CD4-positive, alpha-beta T cell treated with Interferon gamma for 1 hour (primary cell): ENCODE measurements at places on chromosomes 6 and 20.

DNA sequence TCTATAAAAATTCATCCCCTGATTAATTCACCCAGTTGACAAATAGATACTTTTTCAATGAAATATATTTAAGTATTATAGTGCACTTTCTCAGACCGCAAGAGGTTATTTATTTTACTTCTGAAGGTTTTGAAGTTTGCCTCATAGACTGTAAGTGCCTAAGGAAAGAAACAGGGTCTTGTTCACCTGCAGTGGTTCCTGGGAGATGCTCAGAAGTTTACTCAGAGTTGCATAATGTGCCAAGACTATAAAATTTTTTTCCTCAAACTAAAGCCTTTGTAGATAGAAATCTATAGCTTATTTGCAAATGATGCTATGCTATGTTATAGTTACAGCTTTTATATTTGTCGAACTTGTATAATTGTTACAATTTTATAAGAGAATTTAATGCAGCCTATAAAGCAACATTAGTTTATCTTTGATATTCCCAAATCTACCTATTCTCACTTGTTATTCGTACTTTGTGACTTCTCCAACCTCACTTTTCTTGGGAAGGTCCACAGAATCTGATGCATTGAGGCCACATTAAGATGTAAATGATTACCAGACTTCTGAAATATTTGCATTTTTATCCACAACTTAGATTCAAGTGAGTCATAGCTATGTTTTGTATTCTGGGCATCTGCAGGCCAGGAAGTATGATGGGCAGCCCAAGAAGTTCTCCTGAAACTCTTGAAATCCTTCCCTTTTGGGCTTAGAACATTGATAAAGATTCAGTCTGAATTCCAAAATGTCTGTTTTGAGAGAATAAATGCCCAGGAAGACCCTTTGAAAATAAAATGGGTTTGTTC, 35.7 kb downstream of the KCNQ5 start:
- DNase-seq: no peak

- no peak for DNase-seq
Measured at GRCh38 chr6:158259136-158259535, 53.1 kb upstream of the TULP4 start.

DNA sequence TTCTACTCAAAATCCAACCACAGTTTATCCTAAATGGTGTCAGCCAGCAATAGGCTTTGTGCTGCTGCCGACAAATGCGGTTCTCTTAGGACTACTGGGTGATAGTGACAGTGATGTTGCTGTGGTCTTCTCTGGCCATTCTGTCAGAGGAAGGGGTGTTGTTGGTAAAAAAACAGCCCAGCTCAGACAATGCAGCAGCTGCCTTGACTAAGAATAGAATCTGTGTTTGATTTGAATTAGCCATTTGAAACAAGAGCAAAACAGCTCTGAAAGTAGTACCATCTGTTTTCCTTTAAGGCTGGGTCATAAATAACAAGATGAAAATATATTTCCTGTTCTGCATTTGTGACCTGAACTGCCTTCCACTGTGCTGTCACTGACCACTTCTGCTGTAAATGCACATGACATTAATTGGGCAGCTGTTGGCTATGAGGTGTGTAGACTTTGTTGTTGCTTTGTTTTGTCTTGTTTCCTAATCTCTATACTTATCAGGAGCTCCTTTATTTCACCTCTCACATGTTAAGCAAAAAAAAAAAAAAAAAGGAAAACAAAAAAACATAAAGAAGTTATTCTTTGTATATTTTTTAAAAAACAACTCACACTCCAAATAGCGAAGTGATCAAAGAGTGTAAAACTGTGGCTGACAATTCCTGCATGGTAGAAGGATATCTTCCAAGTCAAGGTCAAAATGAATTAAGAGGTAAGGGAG, 497.8 kb upstream of the ARID1B start:
- peak; percentile 3 for DNase-seq

DNA sequence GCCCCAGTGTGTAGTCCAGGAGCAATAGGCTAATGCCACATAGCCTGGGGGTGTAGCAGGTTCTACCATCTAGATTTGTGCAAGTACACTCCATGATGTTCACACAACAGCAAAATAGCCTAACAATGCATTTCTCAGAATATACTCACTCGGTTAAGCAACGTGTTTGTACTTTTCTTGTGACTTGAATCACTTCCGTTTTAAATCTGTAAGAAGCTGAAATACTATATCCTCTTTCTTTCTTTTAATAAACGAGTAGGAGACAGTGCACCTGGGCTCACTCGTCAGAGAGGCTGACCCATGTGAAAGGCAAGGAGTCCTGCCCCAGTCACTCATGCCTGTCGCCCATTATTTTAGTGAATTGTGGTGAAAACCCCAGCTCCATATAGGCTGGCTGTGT, 201.6 kb downstream of the FOXA2 start:
- no peak for DNase-seq

GRCh38 chr6:82906489-82906888, 159.2 kb downstream of the UBE3D start:
- no peak for DNase-seq

DNA sequence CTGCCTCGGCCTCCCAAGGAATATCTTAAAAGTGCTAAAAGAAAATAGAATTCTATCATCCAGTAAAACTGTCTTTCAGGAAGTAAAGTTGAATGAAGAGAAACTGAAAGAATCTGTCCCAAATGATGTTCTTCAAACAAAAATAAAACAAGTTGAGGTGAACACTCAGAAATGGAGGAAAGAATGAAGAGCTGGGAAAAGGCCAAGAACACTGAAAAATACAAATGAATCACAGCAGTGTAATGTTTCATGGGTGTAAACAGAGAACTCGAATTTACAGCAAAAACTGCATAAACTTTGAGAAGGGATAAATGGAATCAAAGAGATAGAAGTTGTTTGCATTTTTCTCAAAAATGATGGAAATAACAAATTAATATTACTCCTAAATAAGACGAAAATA, 317.3 kb downstream of the TAF4 start:
- no peak for DNase-seq

GRCh38 chr6:106608080-106608668, 21.1 kb downstream of the RTN4IP1 start:
- DNase-seq: no peak

GRCh38 chr20:37389844-37390275, 43.9 kb downstream of the SRC start:
- no peak for DNase-seq

- DNase-seq: no peak
Measured at GRCh38 chr20:64146936-64147477, 17.2 kb upstream of the MYT1 start.

DNA sequence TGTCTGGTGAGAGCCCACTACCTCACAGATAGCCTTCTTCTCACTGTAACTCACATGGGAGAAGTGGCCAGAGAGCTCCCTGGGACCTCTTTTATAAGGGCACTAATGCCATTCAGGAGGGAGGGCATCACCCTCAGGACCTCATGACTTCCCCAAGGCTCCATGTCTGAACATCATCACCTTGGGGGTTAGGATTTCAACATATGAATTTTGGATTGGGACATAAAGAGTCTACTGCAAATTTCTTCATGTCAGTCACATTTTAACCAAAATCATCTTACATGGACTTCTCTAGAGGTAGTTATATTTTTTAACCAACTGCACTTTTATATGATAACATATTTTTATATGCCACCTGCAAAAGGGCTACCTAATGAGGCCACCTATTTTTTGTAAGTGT, 324.7 kb downstream of the PLCB1 start:
- no peak for DNase-seq

DNA sequence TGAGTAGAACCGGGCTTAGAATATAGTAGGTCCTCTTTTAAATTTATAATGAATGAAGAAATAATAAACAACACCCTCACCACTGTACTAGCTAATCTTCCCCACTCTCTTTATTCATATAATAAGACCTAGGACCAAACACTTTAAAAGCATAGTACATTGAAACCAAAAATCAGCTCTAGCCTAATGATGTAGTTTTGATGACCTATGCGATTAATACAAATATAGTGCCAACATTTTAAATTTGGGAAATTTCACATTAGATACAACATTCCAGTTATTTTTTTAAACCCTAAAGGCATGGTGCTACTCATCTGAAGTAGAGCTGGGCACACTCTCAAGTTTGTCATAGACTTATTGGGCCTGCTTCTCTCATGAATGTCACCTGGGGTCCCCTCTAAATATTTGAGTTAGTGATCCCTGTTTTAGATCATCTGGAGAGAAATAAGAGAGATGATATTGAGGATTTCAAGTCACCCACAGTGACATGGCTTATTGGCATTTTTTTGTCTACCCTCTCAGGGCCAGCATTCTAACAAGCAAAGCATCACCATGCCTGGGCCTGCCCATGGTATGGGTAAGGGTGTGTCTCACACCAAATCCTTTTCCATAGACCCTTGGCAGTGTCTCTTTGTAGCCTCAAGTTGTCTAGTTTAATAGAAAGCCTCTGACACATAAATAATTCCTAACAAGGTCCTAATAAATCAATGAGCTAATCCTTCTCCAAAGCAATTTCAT, 319.8 kb downstream of the HIVEP2 start:
- DNase-seq: no peak

DNA sequence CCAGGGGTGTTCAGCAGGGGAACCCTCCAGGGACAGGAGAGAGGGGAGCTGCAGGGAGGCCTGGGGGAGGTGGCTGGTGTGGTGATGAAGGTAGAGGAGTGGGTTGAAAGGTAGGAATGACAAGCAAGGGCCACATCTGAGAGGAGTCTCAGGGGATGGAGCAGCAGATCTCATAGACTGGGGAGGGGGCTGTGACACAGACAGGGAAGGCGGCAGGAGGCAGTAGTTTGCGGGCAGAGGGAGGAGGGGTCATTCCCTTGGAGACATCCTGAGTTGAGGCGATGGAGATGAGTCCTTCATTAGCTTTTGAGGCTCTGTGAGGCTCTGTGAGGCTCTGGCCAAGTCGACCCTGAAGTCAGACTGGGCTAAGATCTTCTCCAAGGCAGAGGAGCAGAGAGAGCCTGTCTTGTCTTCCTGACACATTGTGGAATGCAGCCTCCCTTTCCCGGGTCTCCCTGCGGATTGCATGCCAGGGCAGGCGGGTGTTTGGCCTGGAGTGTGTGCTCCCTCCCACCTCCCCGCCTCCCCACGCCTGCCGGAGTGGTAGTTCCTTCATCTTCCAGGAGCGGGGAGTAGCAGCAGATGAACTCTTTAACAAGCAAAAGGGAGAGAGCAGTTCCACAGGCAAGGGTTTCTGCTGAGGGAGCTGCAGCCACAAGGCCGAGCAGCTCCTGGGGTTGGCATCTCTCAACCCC, 34.3 kb upstream of the MLN start:
- no peak for DNase-seq

GRCh38 chr6:5979650-5980420, 26.9 kb downstream of the NRN1 start:
- no peak for DNase-seq

- DNase-seq: no peak
Measured at GRCh38 chr6:139386404-139386803, 12.0 kb upstream of the CITED2 start.
